ENCODE measurements at places on chromosomes 2 and 18.

GRCh38 chr2:8539743-8540551, 141.9 kb upstream of the ID2 start:
- no peak for DNase-seq

DNA sequence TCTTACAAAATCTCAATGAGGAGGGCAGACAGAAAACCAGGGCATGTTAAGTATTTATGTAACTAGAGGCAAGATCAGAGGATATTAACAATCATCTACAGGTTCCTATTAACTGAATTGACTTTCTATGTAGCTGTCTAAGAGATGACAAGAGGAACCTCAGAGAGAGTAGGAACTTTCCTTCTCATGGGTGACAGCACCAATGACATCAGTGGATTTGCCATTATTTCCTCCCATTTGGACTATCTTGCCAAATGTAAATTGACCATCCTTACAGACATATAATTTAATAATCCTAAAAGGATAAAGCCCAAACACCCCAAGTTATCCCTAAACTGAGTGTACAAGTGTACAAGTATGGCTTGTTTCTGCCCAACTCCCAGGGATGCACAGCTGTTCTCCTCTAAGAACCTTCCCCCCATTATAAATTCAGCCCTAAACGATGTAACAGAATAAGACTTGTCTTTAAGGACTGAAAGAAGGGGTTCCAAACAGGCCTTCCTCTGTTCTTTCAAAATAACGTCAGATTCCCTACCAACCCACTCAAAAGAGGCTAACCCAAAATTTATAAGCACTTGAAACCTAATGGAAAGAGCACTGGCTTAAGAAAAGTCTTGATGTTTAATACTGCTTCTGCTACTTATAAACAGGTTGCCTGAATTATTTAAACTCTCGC, 73.4 kb upstream of the CHAC2 start:
- no peak for DNase-seq

- no peak for DNase-seq
Measured at GRCh38 chr2:110101280-110101844, 14.3 kb downstream of the MALL start.

DNA sequence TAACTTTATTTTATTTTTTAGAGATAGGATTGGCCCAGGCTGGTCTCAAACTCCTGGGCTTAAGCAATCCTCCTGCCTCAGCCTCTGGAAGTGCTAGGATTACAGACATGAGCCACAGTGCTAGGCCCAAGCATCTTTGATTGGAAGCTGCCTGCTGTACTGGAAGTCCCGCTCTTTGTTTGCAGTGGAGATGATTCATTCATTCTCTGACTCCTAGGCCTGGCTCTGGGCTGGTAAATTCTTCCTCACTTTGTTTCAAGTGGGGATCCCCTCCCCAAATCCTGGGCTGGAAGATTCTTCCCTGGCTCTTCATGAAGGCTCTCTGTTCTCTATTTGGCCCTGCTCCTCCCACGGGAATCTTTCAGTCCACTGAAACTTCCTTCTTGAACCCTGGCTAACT, 81.9 kb downstream of the NEURL3 start:
- no peak for DNase-seq

DNA sequence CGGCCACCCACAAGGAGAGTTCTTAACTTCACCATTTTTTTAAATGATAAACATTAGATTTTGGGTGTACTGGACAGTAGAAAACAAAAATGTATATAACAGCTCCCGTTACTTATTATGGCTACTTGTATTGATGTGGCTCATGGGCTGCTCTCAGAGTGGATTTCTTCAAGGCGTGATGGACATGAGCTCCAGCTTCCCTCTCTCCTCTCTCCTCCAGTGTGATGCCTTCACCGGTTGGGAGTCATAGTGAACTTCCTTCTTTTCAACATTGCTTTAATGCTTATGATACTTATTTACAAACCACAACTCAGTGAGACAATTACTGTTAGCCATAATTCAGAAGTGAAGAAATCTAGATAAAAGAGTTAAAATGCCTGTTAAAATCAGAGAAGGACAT, 515.2 kb downstream of the RNF144A start:
- DNase-seq = no peak

- no peak for DNase-seq
Measured at GRCh38 chr2:218332920-218333645, 23.6 kb upstream of the CATIP start.

DNA sequence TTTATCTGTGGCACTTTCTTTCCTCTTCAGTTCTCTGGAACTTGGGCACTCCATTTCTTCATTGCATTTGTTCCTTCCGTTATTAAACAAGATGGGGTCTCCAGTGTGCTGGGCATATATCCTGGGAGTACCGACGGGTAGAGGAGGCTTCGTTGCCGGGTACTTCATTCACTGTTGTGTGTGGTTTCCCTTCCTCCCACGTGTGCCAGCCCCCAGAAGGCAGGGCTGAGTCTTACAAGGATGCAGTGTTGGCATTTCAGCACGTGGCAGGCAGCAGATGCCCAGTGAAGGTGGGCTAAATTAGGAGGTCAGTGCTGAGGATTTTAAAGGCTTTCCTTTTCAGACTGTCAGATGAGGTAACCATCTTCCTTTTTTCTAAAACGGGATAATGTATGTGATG, 58.6 kb downstream of the MGAT5 start:
- no peak for DNase-seq

DNA sequence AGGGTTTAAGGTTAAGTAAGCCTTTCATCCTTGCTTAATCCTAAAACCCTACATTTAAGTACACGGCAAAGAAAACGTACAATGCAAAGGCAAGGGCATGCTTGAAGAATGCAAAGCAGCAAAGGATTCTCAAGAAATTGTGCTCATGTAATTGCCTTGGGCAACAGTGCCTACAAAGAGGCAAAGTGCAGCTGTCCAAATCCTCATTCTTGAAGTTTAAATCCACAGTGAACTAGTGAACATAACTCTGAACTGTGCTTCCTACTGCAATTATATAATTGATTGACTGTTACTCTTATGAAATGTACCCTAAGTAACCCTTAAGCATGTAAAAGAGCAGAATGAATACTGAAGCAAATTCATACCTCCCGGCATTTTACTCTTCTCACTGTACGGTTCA, 85.4 kb downstream of the MAP3K20 start:
- DNase-seq = no peak

GRCh38 chr2:28748176-28748575, 3.5 kb upstream of the PPP1CB start:
- DNase-seq = peak; percentile 48

GRCh38 chr2:65381607-65382051, 50.8 kb downstream of the SPRED2 start:
- no peak for DNase-seq

GRCh38 chr2:53448591-53448990, 319.0 kb upstream of the CHAC2 start:
- DNase-seq = no peak

- DNase-seq = peak; percentile 3
Measured at GRCh38 chr2:111671426-111672150, 212.4 kb downstream of the ANAPC1 start.

DNA sequence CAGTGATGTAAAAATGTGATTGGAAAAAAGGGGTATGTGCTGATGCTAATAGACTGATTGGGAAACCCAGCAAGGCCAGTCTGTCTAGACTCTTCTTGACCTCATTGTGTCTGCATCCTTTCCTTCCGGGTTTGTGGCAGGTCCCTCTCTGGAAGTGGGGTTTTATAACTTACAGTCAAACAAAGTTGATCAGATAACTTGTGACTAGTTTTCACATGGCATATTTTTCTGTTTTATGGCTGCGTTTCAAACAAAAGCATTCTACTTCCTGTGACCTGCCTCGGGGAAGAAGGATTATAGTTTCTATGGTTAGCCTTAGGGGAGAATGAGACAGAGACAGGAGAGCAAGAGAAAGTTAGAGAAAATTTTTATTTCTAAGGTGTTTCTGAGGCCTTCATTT, 188.7 kb upstream of the HNMT start:
- no peak for DNase-seq

- no peak for DNase-seq
Measured at GRCh38 chr18:54780285-54780861, 47.9 kb upstream of the RAB27B start.

DNA sequence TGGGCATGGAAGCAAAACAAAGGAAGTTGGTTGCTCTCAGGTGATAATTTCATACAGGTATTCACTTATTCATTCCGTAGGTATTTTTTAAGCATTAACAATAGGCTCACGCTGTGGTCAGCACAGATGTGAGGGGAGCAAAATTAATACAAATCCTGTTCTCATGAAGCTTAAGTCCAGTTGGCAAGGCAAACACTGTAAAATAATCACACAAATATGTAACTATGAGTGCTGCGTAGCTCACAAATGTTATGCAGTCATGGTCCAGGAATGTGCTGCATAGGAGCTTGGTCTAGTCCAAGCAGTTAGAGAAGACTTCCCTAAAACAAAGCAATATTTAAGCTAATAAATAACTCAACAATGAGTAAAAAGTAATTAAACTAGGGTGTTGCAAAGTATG, 23.9 kb downstream of the SP5 start:
- no peak for DNase-seq

- DNase-seq = no peak
Measured at GRCh38 chr2:109148117-109148746, 19.2 kb downstream of the SH3RF3 start.

DNA sequence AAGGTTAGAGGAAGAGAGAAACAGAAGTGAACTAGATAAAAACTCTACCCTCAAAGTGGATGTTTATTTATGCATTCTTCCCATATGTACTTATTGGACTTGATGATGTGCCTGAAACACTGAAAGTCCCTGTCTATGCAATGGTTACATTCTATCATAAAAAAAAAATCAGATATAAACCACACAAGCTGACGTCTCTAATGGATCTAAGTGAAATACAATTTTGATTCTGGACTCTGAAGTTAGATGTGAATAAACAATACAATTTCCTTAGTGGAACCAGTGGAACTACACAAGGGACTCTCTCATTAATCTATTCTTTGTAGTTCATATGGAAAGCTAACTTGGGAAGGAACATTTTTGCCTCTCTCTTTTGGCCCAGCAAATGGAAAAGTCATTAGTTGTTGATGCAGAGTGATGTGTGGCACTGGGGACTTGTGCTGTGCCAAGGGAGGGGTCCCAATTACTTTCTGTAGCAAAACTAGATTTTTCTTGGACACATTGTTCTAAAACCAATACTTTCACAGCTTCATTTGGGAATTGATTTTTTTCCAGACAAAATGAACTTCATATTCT, 376.8 kb downstream of the TRIB2 start:
- DNase-seq = no peak

DNA sequence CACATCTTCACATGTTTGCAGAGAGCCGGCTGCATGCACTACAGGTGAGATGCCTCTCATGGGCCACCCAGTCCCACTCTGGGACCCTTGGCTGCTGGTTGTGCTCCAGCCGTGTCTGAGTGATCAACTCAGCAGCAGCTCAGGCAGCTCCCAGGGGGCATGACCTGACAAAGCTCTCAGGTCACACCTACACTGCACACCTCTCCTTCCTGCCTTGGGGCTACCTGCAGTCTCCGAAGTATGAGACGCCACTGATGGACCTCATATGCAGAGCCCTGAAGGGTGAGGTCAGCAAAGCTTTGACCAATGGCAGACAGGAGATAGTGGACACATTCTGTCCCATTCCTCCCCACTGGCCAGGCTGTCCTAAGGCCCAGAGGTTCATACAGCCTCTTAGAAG, 51.4 kb downstream of the LBH start:
- no peak for DNase-seq

DNA sequence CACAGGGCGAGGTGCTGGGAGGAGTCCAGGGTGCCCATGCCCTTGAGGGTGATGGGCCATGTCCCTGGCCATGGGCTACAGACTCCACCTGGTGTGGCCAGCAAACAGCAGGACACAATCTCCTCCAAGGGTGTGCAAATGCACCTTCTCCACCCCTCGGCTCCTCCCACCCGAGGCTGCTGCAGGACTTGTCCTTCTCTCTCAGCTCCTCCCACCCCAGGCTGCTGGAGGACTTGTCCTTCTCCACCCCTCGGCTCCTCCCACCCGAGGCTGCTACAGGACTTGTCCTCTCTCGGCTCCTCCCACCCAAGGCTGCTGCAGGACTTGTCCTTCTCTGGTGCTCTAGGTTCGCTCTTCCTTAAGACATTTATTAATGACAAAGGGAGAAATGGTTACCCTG, 57.3 kb upstream of the SNTG2 start:
- DNase-seq = no peak

DNA sequence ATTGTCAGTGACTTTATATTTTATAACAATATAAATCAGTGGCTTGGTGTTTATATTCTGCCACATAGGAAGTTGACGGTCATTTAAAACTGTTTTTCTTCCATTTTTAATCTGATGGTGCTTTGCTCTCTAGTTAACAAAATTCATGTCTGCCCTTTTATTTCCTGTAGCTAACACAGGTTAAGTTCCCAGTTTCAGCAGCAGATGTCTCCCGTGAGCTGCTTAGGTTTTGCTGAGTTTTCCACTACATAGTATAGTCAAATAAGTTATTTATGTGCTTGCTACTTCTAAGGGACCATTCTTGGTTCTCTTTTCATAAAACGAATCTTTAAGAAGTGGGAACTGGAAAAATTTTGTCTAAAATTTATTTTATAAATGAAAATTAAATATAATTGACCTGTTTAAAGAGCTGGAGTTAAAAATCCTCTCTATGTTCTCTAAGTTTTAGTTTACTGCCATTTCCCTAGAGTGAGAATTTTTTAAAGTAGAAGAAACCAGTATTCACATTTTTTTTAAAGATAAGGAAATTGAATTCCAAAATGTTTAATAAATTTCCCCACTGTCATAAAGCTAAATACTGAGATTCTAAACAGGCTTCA, 20.6 kb downstream of the HTR2B start:
- DNase-seq = peak; percentile 69

GRCh38 chr2:224111576-224111975, 72.5 kb upstream of the SERPINE2 start:
- DNase-seq = no peak

DNA sequence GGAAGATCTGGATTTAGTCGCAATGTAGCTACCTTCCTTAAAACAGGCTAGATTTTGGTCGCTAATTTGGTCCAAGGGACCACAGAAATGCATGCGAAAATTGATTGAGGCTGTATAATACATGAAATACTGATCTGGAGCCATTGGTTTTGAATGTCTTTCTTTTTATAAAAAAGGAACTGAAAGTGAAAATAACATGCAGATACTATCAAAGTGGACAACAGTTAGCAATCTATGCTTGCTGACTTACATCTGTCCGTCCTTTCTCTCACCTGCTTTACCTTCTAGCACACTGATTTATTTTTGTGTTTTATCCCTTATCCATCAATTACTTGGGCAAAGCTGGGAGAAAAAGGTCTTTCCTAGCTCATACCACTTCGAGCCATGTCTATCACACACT, 1459.8 kb upstream of the ACVR2A start:
- no peak for DNase-seq
